Karpas-422 (cell line): ENCODE measurements at places on chromosomes 1 and 21.

DNA sequence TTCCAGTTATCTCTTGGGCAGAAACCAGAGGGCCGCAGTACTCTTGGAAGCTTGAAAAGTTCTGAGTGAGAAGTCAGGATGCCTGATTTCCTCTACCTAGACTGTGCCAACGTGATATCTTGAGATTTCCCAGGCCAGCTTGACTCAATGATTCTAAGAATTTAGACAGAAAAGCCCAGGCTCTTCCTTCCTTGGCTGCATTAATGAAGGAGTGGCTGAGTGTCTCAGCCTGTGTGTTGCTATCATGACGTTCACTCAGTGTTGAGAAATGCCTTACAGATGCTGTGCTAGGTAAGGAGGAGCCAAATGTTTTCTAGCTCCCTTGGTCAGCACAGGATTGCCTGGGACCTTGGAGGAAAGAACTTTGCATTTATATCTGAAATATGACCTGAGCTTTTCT lies 454.1 kb upstream of the USP24 start:
- no peak for DNase-seq

GRCh38 chr1:154550657-154551056 lies 7.8 kb downstream of the UBE2Q1 start:
- DNase-seq, result no peak

- peak; percentile 76 for DNase-seq
These were observed 177.7 kb downstream of the VAV3 start for GRCh38 chr1:107787299-107787698.

DNA sequence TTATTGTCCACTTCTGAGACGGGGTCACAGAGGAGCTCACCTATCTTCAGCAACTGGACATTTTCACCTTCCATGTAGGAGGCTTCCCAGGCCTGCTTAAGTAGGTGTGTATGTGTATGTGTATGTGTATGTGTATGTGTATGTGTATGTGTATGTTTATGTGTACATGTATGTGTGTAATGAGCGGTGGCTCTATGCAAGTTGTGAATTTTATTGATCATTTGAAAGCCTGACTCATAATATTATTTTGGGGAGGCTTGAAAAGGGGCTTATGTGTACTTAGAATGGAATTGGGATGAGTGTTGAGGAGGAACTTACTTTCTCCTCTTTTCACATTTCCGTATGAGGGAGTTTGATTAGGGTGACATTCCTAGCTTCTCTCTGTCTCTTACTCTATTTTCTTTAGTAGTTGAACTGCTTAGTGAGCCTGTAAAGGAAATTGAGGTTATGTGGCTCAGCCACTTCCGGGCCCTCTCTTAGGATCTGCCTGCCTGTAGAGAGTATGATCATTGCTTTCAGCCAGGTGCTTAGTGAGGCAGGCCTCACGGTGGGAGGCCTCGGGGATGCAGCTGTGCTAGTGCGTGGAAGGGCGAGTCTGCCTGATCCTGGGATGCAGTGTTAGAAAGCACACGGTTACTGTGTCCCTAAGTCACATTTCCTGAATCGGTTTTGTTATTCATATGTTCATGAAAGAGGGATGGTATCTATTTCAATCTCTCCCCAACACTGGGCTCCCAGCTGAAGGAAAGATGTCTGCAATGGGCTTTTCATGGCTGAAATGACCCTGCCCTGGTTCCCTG lies 61.0 kb downstream of the IER5 start:
- DNase-seq, result no peak

- DNase-seq, result no peak
These were observed 11.2 kb downstream of the CLEC20A start for GRCh38 chr1:178485541-178485981.

- no peak for DNase-seq
These were observed 87.2 kb upstream of the IVNS1ABP start for GRCh38 chr1:185404291-185404690.
